ENCODE measurements at places on chromosomes 12 and 14.
A peak's percentile ranks its signal among the peaks of the same experiment; 100 is the strongest.

- DNase-seq = no peak
Measured at GRCh38 chr14:90839889-90840266, 23.6 kb upstream of the TTC7B start.

DNA sequence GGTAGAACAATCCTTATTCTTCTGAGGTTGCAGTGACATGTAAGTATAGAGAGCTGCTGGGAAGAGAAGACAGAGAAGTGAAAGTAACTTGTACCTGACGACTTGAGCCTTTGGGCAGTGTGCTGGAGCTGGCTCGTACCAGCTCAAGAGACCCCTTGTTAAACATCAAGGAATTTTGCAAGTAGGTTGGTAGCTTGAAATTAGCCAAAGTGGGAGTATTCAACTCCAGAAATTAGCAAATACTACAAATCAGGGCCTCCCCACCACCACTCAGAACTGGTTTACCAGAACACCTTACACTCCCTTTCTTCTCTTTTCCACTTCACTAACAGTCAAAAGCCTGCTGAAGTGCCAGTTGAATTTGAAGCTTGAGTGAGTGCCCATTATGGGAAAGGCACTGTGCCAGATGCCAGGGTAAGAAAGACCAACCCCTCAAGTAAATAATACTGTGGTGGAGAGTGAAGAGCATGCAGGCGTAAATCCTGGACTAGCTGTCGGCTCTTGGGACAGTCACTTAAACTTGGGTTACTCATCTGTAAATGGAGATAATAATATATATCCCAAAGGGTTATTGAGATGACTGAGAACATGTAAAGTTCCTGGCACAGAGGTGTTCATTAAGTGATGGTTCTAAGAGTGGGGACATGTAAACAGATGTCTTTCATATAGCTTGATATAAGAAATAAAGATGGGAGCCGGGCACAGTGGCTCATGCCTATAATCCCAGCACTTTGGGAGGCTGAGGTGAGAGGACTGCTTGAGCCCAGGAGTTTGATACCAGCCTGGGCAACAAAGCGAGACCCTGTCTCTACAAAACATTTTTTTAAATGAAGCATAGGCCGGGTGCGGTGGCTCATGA, 27.0 kb upstream of the EID3 start:
- DNase-seq = no peak

- DNase-seq = no peak
Measured at GRCh38 chr14:72549026-72549425, 344.9 kb downstream of the DPF3 start.

GRCh38 chr12:28793581-28794151, 355.4 kb upstream of the FAR2 start:
- no peak for DNase-seq

DNA sequence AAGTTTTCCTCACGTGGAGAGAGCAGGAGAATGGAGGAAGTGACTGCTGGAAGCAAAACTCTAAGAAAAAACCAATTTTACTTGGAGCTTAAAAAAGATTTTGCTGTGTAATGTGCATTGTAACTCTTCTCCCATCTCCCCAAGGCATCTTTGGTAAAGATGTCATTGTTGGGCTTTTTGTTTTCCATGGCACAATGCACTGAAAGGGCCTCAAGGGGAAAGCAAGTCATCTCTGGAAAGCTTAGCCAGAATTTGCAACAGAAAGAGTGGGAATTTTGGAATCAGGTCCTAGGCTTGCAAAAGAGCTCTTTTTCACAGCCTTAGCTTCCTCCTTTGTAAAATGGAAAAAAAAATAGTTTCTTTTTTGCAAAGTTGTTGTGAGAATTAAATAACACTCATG, 7.9 kb upstream of the PPM1A start:
- DNase-seq = no peak

DNA sequence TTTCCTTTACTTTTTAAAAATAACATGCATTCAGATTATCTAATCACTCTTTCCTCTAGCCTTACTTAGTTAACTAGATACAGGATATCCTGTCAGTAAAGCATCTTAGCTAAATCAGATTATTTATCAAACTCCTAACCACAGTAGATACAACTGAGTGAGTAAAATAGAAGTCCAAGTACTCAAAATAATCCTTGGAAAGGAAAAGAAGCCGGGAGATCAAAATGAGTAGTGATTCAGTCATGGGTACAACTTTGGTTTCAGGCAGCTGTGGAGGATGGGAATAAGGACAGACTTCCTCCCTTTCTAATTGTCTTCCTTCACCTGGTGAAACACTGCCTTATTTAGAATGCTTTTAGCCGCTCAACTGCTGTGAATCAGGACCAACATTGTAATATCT, 29.4 kb downstream of the GNG2 start:
- no peak for DNase-seq

DNA sequence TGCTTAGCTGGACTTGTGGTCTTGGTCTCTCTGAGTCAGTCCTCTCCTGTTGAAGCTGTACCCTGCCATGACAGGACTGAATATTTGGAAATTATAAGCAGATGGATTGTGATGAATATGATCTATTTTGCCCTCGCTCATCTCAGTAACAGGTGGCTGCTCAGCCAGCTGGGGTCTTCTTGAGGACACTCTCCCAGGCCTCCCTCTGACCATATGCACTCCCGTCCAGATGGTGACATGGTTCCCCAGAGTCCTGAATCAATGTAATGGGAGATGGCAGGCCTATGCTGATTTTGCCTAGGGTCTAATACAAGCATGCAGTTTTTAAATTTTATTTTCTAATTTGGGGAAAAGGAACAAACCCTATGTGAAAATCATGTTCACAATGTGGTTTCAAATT, 63.1 kb upstream of the TRHDE start:
- no peak for DNase-seq

- DNase-seq = no peak
Measured at GRCh38 chr12:16291032-16291431, 13.5 kb upstream of the SLC15A5 start.

DNA sequence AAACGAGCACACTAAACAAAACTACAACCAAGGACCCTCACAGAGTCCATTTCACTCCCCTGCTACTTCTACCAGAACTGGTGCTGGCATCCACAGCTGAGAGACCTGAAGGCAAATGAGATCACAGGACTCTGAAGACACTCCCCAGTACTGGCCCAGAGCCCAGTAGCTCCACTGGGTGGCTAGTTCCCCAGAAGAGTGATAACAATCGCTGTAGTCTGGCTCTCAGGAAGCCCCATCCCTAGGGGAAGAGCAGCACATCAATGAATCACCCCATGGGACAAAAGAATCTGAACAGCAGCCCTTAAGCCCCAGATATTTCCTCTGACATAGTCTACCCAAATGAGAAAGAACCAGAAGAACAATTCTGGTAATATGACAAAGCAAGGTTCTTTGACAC, 190.7 kb upstream of the BMP4 start:
- no peak for DNase-seq

- DNase-seq = no peak
Measured at GRCh38 chr14:59055006-59055405, 133.5 kb upstream of the DAAM1 start.

DNA sequence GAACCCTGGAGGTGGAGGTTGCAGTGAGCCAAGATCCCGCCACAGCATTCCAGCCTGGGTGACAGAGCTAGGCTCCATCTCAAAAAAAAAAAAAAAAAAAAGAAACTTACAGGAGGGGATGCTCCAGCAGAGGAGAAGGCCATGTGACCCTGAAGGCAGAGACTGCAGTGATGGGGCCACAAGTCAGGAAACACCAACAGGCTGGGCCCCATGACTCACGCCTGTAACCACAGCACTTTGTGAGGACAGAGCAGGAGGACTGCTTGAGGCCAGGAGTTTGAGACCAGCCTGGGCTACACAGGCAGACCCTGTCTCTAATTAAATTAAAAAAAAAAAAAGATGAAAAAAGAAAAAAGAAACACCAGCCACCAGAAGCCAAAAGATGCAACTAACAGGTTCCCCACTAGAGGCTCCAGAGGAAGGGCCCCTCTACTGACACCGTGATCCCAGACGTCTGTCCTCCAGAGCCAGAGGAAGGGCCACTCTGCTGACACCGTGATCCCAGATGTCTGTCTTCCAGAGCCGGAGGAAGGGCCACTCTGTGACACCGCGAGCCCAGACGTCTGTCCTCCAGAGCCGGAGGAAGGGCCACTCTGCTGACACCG, 9.1 kb upstream of the GLT1D1 start:
- no peak for DNase-seq

- DNase-seq = no peak
Measured at GRCh38 chr12:30976206-30976605, 49.7 kb downstream of the TSPAN11 start.

GRCh38 chr12:90456248-90456647, 498.7 kb downstream of the CCER1 start:
- no peak for DNase-seq

- no peak for DNase-seq
Measured at GRCh38 chr14:76109087-76109880, 42.4 kb upstream of the GPATCH2L start.

DNA sequence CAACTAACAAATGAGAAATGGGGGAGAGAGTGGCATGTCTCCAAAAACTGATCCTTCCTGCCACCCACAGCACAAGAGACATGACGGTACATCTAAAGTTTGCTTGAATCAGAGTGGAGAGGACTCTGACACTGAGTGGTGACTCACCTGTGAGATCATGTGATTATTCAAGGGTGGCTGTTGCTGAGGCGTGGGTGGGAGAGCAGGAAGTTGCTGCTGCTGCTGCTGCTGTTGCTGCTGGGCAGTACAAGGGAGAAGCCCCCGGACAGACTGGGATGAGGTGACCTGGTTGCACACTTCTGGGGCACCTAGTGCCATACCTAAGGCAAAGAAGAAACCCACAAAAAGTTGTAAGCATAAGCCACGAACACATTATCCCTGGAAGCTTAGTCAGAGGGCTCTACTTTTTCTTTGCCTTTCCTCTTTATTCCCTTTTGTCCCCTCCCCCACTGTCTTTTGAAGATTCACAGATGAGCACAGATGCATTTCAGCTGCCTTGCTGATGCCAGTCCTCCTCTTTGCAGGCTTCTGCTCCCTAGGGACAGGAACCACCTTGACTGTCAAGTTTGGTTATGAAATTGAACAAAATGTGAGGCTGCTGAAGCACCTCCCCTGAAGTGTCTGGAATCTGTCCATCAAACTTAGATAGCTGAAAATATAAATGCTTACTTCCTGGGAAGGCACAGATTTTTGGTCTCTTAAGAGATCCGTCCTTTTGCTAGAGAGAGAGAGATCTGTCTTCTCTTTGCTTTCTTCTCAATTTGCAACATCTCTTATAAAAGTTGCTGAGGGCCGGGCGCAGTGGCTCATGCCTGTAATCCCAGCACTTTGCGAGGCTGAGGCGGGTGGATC, 29.4 kb upstream of the STAC3 start:
- DNase-seq = peak; percentile 95

DNA sequence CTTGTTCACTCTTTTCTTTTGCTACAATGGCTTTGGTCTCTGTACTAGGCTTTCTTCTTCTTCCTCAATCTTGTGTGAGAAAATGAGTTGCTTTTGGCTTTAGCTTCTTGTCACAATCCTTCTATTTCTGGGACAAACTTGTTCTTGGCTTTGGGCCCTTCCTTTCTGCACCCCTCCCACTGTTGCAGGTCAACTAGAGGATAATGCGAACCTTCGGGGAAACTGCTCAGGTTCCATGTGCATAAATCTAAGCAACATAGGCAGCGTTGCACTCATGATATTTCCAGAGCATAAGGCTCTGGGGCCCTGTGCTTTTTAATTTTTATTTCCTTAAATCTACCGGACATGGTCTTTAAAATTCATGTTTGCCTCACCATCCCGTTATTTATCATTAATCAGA, 89.8 kb upstream of the LRIG3 start:
- no peak for DNase-seq

- DNase-seq = no peak
Measured at GRCh38 chr12:6809056-6809455, 12.6 kb upstream of the GPR162 start.

- DNase-seq = no peak
Measured at GRCh38 chr12:108218921-108219320, 89.8 kb downstream of the WSCD2 start.

DNA sequence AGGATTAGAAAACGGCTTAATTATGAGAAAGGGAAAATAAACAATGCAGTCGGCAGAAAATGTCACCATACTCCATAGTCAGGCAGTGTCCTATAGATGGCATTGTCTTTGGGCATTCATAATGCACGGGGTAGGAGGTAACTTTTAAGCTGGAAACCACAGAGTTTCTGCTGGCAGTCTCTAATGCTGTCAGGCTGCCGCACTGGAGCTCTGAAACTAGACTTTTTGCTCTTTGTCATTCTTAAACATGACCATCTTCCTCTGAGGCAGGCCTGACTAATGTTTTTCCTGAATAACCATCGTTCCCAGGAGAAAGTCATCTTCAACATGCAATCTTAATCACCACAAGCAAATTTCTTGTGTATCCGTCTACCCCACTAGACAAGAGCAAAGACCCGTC, 108.8 kb downstream of the ETNK1 start:
- DNase-seq = no peak

GRCh38 chr14:104787736-104788135, 7.8 kb downstream of the AKT1 start:
- no peak for DNase-seq

GRCh38 chr14:55301437-55302121, 30.4 kb downstream of the FBXO34 start:
- DNase-seq = peak; percentile 47

GRCh38 chr14:72663956-72664650, 229.8 kb downstream of the DPF3 start:
- no peak for DNase-seq

DNA sequence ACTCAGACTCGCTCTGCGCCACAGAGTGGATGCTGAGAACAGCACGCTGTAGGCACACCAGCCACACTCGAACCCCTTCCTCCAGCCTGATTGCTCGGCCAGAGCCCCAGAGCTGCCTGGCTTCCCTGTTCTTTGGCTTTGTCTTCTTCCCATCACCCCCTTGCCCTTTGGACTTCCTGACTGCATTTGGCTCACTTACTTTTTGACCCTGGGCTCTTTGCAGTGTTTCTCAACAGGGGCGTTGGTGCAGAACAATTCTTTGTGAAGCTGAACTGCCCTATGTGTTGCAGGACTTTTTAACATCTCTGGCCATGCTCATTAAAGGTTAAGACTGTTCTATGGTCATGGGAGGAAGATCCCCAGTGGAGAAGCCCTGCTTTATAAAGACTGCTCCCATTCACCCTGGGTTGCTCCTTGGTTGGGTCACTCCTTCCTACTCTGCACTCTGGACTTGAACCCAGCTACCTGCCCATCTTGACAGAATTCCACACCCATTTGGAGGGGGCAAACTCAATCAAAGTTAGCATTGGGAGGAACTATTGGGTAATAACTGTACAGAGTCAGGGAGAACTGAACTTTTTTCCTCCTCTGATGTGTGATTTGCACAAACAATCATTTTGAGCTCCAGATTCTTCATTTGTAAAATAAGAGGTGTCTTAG, 127.7 kb upstream of the PLEKHG7 start:
- no peak for DNase-seq
